ENCODE measurements at places on chromosomes 2 and 18. TPM values are rescaled to one million over a fixed set of nuclear protein-coding genes. Genes with fewer than 3 reads are reported as not detected.

PTH2R gene
- 0.08 TPM for total RNA-seq

NLRC4 gene
- total RNA-seq = not detected

TUBA3D gene
- total RNA-seq = not detected

CRYGD gene
- total RNA-seq = not detected

GRCh38 chr2:218852911-218853667 lies 6.5 kb upstream of the WNT6 start:
- H3K27ac ChIP-seq = no peak overlapping the region
- H3K4me3 ChIP-seq = no peak overlapping the region
- peaks cover 3% of the 10 kb centered on the region for H3K4me1 ChIP-seq
- no peaks in the 10 kb centered on the region for H3K36me3 ChIP-seq
- peaks cover 75% of the 10 kb centered on the region for H3K27me3 ChIP-seq
- peak; percentile 45 for DNase-seq

- DNase-seq = no peak
- H3K27me3 ChIP-seq = no peaks in the 10 kb centered on the region
- H3K36me3 ChIP-seq = peaks cover 3% of the 10 kb centered on the region
- peak overlapping the region; percentile 7 for H3K4me3 ChIP-seq
- H3K4me1 ChIP-seq = peaks cover 25% of the 10 kb centered on the region
Observed at GRCh38 chr18:57004366-57005121, 142.3 kb upstream of the BOD1L2 start.

DNA sequence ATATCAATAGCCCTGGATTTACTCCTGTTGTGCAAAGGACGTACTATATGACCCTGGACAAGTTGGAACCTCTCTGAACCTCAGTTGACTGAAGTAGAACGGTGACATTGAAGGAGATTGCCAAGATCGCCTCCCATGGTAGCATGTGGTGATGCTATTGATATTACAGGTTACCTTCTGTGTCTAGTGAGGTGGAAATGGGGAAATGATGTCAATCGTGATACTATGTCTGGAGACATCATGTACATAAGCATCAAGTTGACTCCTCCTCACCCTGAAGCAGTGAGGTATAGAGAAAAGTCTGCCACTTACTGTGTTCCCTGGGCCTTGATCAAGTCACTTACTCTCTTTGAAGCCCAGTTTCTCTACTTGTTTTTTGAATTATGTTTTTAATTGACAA lies 93.9 kb downstream of the KLF7 start:
- H3K36me3 ChIP-seq = peaks cover 7% of the 10 kb centered on the region
- peaks cover 3% of the 10 kb centered on the region for H3K27me3 ChIP-seq
- DNase-seq = no peak
- H3K4me3 ChIP-seq = no peak overlapping the region
- no peak overlapping the region for H3K27ac ChIP-seq

DNA sequence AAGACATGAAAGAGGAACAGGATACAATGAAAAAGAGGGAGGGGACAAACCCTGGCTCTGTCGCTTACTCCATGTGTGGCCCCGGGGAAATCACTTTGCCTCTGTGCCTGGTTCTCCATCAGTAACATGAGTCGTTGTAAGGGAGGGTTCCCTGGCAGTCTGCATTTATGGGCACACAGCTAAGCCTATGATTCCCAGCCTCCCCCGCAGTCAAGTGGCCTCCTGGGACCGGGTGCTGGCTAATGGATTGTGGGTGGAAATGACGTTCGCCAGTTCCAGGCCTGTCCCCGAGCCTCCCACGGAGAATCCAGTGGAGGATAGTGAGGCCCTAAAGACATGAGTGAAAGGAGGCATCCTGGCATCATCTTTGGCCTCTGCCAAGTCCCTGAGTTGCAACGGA lies 42.7 kb downstream of the SFXN5 start:
- no peak overlapping the region for H3K27ac ChIP-seq
- DNase-seq = no peak
- no peaks in the 10 kb centered on the region for H3K27me3 ChIP-seq
- H3K4me3 ChIP-seq = no peak overlapping the region
- H3K4me1 ChIP-seq = peaks cover 4% of the 10 kb centered on the region

DNA sequence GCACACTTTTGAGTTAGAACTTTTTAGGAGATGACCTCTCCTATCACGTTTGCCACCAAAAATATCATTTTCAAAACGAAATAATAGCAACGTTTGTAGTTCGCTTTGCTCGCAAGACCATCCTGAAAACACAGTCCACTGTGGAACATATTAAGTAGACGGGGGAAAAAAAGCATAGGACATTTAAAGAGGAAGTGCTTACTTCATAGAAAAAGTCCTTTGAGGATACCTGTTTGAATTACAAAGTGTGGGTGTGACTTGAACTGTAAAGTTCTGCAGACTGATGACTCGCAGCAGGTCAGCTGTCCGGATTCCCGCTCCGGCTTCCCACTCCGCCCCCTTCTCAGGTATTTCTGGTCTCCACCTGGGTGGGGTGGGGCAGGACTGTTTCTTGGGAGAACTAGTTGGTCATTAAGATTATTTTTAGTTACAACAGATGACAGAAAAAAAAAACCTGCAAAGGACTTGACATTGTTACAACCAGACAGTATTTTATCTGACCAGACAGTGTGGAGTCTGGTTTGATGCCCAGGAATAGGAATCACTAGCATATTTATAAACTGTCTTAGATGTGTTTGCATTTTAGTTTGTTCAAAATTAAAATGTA lies 13.3 kb downstream of the CNOT11 start:
- DNase-seq = no peak
- peaks cover 34% of the 10 kb centered on the region for H3K4me1 ChIP-seq
- no peaks in the 10 kb centered on the region for H3K27me3 ChIP-seq

DNA sequence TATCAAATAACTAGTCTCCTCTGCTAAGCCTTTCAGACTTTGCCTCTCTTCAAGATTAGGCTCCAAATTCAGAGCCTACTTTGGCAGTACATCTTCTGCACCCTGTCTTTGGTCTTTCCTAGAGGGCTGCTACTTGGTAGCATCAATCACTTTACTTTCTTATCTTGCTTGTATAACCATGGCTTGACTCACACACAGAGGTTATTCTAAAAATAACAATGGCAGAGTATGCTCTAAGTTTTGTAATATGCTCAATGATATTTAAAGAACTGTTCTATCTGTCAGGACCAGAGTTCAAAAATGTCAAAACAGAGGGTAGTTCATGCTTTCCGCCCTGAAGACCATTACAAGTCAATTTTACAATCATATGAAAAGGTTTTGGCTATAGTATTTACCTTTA lies 27.7 kb downstream of the THOC1 start:
- no peak overlapping the region for H3K4me3 ChIP-seq
- no peak for DNase-seq
- no peaks in the 10 kb centered on the region for H3K27me3 ChIP-seq
- H3K36me3 ChIP-seq = peaks cover 29% of the 10 kb centered on the region

GRCh38 chr18:10299643-10300042 lies 154.8 kb upstream of the APCDD1 start:
- no peaks in the 10 kb centered on the region for H3K27me3 ChIP-seq
- no peak overlapping the region for H3K27ac ChIP-seq
- no peak for DNase-seq
- H3K36me3 ChIP-seq = no peaks in the 10 kb centered on the region

GRCh38 chr2:121650315-121650930 lies 1.2 kb upstream of the CLASP1 start:
- H3K4me1 ChIP-seq = peaks cover 34% of the 10 kb centered on the region
- peak; percentile 8 for DNase-seq
- H3K27ac ChIP-seq = peak overlapping the region; percentile 98
- peak overlapping the region; percentile 97 for H3K4me3 ChIP-seq
- H3K27me3 ChIP-seq = no peaks in the 10 kb centered on the region

DNA sequence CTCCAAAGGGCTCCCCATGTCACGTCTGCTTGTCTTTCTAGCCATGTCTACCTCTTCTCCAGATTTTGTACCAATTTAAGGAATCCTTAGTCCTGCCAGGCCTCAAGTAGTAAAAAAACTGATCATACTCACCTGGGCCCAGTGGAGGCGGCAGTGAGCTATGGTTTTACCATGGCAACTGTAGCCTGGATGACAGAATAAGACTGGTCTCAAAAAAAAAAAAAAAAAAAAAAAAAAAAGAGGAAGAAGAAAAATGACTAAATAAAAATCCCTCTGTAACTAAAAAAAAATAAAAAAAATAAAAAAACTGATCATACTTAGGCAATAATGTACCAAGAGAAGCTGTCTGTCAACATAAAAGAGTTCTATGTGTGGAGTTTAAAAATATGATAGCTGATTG lies 221.6 kb downstream of the NR4A2 start:
- no peaks in the 10 kb centered on the region for H3K36me3 ChIP-seq
- no peak overlapping the region for H3K27ac ChIP-seq
- H3K27me3 ChIP-seq = no peaks in the 10 kb centered on the region
- peak; percentile 8 for DNase-seq
- no peaks in the 10 kb centered on the region for H3K4me1 ChIP-seq

DNA sequence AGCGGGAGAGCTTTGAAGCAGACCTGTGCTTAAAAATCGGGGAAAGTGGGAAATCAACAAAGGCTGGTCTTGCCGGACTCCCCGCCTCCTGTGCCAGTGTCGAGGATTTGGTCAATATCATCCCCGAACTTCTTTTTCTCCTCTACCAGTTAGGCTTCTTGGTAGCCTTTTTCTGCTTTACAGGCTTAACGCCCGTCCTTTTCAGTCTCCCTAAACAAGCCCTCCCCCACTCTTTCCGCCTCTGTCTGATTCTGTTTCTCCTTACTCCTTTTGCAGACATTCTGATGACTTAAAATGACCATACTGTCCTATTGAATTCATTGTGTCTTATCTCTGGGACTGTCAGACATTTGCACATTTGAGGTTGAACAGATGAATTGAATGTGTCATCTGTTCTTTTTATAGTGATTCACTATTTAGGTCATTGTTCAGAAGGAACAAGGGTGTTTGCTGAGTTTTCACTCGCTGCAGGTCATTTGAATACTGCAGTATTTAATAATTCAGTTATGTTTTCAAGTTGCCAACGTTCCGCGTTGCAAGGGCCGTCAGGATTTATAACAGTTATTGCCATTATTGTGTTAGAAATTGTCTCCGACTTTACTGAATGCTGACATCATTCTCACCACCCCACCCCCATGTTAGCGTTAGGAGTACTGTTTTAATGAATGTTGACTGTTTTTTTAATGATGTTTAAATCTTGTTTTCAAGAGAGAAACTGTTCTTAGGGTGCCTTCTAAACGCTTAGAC lies 1.1 kb downstream of the ITGAV start:
- no peaks in the 10 kb centered on the region for H3K36me3 ChIP-seq
- no peaks in the 10 kb centered on the region for H3K27me3 ChIP-seq
- no peak for DNase-seq
- H3K4me3 ChIP-seq = peak overlapping the region; percentile 86
- H3K27ac ChIP-seq = peak overlapping the region; percentile 65

DNA sequence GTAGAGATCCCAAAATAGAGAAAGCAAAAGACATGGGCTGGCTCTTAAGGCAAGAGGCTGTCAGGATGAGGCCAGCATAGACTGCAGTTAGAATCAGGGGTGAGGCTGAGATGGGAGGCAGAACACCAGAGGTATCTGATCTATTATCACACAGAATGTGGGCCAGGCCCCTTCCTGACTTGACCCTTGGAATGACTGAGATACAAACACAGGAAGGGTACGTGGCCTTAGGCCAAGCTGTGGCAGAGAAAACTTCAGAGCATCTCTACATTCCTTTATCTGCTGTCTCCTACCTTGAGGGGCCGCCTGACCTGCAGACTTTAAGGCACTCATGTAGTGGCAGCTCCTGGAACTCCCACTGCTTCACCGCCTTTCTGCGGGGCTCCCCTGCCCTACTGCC lies 28.4 kb downstream of the TMEM17 start:
- H3K27ac ChIP-seq = no peak overlapping the region
- no peaks in the 10 kb centered on the region for H3K36me3 ChIP-seq
- DNase-seq = no peak
- H3K4me3 ChIP-seq = no peak overlapping the region

DNA sequence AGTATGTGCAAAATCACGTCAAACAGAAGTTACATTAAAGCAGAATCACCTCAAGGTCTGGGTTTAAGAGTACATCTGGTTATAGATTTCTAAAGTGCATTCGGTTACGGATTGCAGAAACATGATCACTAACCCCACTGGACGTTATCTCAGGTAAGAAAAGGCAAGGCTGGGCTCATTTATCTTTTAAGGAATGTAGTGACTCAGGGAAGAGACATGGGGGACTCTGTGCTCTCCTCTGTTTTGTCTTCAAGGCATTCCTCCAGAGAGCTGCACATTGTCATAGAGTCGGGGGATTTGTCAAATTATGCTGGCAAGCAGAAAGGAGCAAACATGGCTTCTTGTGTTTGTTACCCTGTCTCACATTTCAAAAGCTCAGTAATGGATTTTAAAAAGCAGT lies 14.3 kb downstream of the WDSUB1 start:
- H3K27ac ChIP-seq = no peak overlapping the region
- H3K36me3 ChIP-seq = peaks cover 34% of the 10 kb centered on the region
- H3K4me1 ChIP-seq = peaks cover 4% of the 10 kb centered on the region
- no peaks in the 10 kb centered on the region for H3K27me3 ChIP-seq

GRCh38 chr18:11955239-11956029 lies 25.9 kb upstream of the IMPA2 start:
- no peak overlapping the region for H3K27ac ChIP-seq
- peaks cover 7% of the 10 kb centered on the region for H3K4me1 ChIP-seq
- no peak overlapping the region for H3K4me3 ChIP-seq

DNA sequence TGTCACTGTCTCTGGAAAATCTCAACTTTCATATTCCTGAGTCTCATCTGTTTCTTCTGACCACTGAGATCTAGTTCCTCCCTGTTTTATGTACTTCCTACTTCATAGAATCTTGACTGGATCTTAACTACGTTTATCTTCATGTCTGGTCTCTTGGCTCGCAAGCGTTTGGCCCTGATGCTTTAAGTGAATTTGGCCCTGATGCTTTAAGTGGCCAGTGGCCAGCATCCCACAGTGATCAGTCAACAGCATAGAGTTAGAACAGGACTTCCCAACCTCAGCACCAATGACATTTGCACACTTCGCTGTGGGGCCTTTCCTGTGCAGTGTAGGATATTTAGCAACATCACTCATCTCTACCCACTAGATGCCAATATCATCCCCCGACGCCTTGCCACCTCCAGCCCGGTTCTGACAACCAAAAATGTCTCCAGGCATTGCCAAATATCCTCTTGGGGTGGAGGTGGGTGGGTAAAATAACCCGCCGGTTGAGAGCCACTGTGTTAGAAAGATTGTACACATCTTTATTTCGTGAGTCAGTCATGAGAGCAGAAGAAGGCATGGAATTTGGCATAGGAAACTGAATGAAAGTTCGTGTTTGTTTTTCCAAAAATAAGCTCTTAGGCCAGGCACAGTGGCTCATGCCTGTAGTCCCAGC lies 12.2 kb downstream of the TM4SF20 start:
- H3K36me3 ChIP-seq = no peaks in the 10 kb centered on the region
- H3K27me3 ChIP-seq = no peaks in the 10 kb centered on the region
- H3K27ac ChIP-seq = no peak overlapping the region
- H3K4me3 ChIP-seq = no peak overlapping the region

GRCh38 chr2:166614029-166614428 lies 120.0 kb upstream of the SCN7A start:
- no peaks in the 10 kb centered on the region for H3K36me3 ChIP-seq
- H3K27ac ChIP-seq = no peak overlapping the region
- no peak overlapping the region for H3K4me3 ChIP-seq
- H3K27me3 ChIP-seq = peaks cover 37% of the 10 kb centered on the region
- peaks cover 11% of the 10 kb centered on the region for H3K4me1 ChIP-seq

GRCh38 chr2:11571170-11571569 lies 37.3 kb downstream of the GREB1 start:
- H3K4me1 ChIP-seq = no peaks in the 10 kb centered on the region
- H3K27ac ChIP-seq = no peak overlapping the region
- H3K27me3 ChIP-seq = no peaks in the 10 kb centered on the region
- no peak overlapping the region for H3K4me3 ChIP-seq
- DNase-seq = no peak
